ENCODE measurements at places on chromosomes 1 and 21.

DNA sequence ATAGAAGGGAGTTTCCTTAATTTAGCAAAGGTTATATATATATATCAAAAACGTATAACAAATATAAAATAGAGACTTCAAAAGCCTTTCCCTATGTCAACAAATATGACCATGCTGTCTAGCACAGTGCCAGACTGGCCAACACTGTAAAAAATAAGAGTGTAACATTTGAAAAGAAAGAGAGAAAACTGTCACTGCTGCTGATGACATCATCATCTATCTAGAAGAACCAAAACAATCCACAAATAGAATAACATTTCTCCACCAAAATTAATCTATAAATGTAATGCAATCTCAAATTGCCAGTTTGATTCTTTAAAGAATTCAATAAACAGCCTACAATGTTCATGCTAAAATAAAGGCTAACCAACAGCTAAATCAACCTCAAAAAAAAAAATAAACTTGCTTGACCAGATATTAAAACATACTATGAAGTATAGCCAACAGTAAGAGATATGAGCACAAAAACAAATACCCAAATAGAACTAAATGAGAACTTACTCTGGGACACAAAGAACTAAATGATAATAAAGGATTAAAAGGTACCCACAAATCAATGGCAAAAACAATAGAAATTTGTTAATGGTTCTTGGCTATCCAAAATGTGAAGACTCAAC is 50.2 kb downstream of the ENAH start:
- DNase-seq: no peak

- no peak for DNase-seq
Observed at GRCh38 chr1:93669369-93669768, 12.3 kb downstream of the BCAR3 start.

DNA sequence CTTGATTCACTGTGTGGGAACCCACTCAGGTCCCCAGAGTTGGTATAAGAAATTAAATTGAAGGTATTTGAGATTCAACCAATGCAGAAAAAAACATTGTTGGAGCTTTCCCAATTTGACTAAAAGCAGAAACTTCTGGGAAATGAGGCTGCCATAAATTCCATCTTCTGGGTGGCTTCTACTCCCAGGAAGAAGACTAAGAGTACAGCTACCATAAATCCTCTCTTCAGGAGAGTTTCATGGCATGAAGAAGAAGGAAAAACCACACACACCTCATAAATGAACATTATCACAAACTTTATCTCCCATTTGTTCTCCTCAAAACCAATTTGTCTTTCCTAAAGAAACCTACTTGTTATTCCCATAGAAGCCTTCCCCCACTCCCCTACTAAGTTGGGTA is 283.9 kb downstream of the DPYD start:
- DNase-seq: no peak

GRCh38 chr1:110426854-110427253 is 19.4 kb upstream of the LAMTOR5 start:
- no peak for DNase-seq

- DNase-seq: no peak
Observed at GRCh38 chr1:47942240-47942629, 55.0 kb downstream of the TRABD2B start.

DNA sequence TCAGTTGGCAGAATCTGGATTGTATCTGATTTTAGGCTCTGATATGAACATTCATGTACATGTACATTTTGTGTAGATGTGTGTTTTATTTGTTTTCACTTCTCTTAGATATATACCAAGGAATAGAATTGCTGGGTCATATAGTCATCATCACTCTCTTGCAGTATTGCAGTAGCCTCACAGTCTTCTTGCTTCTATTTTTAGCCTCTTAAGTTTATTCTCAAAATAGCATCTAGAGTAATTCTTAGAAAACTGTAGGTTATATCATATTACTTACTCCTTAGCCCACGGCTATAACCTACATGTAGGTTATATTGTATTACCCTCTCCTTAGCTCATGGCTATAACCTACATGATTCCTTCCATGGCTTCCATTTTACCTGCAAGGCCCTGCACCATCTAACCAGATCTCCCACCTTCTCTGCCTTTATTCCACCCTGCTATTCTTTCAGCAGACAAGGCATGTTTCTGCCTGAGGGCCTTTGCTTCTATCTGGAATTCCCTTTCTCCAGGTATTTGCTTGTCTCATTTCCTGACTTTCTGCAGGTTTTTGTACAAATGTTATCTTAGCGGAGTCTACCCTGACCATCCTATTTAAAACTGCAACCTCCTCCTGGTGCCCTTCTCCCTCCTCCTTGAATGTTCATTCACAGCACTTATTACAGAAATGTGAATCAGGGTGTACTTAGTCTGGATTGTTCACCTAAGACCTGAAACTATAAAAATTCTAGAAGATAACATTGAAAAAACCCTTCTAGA is 109.0 kb upstream of the ETV3 start:
- no peak for DNase-seq

DNA sequence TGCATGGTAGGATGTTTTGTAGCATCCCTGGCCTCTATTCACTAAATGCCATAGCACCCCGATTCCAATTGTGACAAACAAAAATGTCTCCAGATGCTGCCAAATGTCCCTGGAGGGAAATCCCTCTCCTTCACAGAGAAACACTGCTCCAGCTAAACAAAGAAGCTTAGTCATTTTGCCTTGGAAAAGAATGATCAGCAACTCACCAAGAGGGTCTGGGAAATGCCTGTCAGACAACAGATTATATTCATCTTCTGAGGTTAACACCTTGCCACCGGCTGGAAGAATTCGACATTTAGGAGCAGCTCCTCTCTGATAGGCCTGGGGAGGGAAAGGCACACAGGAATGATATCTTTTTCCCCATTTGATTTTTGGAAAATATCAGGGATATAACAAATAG is 84.4 kb downstream of the NIBAN1 start:
- no peak for DNase-seq

DNA sequence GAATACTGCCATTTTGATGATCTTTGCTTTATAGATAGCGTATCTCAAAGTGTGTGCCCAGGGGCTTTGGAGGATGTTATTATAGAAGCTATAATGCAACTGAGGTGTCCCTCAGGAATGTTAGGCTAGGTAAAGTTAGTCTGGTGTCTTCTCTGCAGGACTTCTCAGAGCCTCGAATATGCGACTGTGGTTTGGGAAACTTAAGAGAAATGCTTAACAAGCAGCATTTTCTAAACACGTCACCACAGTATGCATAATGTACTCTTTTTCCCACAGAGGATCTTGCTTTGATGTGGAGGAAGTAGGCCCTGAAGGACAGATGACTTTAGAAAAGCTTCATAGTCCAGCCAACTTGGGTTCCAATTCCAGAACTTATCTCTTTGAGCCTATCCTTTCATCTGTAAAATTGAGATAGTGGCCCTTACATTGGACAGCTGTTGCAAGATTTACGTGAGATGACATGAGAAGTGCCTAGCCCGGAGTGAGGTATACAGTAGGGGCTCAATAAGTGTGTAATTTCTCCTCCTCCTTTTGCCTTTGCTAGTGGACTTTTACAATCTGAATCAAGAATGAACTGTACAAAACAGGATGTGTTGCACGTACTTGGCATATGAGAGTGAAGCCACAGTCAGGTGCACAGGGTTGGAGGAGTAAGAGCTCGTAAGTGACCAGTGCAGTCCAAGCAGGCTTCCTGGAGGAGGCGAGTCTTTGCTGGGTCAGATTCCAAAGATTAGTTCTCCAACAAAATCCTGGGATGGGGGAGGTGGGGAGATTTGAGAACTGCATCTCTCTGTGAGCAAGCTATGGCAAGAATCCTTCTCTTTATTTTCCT is 29.7 kb upstream of the TRABD2B start:
- DNase-seq: no peak

DNA sequence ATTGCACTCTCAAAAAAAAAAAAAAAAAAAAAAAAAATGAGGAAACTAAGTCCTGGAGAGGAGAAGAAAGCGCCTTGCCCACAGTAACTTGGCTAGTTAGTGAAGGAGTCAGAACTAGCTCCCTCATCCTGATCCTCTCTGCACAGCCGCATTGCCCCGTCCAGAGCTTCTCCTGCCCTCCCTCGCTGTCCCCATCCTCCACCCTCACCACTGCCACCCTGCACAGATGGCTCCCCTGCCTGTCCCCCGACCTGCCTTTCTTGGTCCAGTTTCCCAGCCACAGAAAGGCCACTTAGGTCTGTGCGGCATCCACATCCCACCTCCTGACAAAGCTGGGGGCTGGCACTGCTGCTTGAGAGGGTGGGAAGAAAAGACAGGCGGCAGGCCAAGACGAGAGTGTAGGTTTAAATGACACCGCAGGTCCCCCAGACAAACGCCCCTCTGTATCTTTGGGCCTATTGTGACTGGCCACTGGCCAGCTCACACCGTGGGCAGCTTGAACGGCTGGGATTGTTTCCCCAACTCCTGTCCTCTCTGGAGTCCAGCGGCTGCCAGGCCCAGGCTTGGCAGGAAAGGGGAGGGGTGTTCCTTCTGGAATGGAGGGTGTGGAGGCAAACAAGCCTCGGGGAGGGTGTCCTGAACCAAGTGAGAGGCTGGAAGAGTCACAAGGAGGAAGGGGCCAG is 20.2 kb downstream of the NCMAP start:
- DNase-seq: no peak

- DNase-seq: no peak
Observed at GRCh38 chr1:43273708-43274107, 3.9 kb downstream of the TMEM125 start.

DNA sequence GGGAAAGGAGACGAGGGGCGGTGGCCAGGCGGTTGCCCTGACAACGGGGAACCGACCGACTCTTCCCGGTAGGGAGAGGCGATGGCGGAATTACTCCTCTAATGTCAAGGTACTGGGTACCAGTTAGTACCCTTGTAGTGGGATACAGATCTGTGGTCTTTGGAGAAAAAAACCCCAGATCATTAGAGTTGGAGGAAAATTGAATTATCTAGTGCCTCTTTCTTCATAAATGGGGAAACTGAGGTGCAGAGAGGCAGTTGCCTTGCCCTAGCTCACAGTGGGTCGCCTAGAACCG is 545 bp upstream of the PEF1 start:
- no peak for DNase-seq

DNA sequence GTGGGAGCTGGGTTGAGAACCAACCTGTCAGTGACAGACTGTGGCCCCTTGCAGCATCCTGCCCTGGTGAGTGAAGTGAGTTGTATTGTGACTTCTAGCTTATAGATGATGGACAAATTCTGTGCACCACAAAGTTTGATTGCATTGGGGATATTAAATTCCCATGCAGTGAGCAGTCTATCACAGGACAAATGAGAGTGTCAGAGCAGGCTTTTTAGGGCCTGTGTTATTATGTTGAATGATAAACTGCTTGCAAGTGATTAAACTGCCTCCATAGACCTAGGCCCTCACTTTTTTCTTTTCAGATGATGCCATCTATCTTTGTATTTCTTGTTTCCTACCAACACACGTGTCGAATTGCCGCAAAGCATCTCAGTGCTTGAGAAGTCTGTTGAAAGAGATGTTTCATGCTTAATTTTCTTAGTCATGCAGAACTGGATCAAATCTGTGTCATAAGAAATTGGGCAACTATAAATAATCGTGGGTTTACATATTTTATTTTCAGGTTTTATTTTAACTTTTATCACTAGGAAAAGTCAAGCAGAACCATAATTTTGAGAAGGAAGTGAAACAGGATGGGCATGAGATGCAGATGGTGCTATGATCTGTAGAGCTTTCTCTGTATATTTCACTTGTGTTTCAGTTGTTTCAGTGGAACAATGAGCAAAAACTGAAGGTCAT is 199.2 kb downstream of the S1PR1 start:
- no peak for DNase-seq

GRCh38 chr1:172241540-172241939 is 178.9 kb upstream of the C1orf105 start:
- no peak for DNase-seq

- DNase-seq: peak; percentile 14
Observed at GRCh38 chr1:116855191-116855619, 54.5 kb upstream of the PTGFRN start.

GRCh38 chr1:7455796-7456721 is 315.0 kb upstream of the VAMP3 start:
- no peak for DNase-seq

GRCh38 chr1:171195767-171196166 is 10.7 kb downstream of the FMO2 start:
- no peak for DNase-seq

DNA sequence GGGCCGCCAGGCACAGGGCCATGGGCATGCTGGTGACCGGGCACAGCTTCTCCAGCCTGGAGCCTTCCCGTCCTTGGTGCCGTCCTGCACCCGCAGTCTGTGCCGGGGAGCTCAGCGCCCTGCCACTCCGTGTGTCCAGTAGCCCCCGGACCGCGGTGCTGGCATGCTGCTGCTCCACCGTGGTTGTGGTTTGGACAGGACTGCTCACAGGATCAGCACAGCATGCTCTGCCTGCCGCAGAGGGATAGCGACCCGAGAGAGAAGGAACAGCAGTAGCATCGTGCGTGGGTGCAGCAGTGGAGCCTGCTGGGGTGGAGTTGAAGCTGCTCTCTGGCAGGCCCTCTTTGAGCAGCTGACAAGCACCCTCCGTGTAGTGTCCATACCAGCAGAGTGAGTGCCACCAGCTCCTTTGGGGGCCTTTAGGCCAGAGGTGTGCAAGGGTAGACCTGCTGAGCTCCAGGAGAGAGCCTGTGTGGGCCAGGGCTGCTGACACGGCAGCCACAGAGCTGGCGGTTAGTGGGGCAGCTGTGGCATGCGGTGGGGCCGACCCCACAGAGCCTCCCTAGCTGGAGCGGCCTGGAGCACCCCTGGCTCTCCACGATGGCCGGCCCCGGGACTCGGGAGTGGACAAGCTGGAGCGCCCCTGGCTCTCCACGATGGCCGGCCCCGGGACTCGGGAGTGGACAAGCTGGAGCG is 6.4 kb upstream of the PCBP3 start:
- DNase-seq: no peak

GRCh38 chr1:220895412-220895946 is 16.2 kb downstream of the HLX start:
- no peak for DNase-seq

DNA sequence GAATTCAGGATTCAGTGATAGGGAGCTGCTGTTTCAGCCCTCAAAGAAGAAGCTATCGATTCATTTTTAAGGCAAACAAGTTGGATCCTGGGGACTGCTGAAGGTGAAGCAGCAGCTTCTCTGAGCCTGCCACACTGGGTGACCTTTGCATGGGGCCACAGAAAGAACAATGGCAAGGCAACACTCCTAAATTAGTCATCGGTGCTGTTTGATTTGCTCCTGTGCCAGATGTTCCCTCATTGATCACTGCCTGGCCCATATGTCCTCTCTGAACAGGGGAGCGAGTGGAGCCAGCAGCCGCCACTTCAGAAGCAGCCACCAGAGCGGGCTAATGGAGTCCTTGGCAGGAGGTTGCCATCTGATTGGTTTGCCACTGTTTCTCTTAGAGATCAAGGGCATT is 391.5 kb downstream of the NTNG1 start:
- peak; percentile 82 for DNase-seq

All from NCI-H2029 (cell line).